ENCODE measurements at places on chromosomes 1 and 21.

- no peak for DNase-seq
Observed at GRCh38 chr1:48216313-48216712, 6.2 kb upstream of the SLC5A9 start.

GRCh38 chr1:98931128-98931835 lies 73.4 kb downstream of the PLPPR5 start:
- DNase-seq = no peak

DNA sequence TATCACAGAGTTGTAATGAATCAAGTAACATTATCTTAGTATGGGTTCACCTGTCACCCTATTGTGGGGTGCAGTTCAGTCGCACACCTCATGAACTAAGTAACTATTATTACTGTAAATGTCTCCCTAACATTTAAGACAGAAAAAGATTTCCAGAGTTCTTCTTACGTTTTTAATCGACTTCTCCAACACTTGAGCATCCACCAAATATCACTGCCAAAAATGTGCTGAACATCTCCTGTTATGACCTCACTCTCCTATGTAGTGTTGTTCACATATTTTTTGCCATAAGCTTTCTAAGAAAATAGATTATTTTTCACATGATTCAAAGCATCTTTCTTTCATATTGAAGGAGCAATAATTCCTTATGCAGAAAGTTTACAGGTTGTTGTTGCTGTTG lies 1.3 kb downstream of the TTLL7 start:
- no peak for DNase-seq

DNA sequence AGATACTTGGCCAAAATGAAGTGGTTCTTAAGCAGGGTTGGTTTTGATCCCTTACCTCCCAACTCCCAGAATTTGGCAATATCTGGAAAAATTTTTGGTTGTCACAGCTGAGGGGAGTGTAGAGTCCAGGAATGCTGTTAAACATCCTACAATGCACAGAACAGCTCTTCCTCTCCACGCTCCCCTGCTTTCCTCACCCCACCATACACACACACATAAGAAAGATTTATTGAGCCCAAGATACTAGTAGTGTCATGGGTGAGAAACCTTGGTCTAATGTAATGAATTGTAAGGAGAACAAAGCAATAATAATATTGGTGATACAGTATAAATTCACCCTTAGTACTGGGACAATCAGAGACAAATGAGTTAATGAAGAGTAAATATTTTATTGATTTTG lies 47.8 kb downstream of the ASB17 start:
- no peak for DNase-seq

DNA sequence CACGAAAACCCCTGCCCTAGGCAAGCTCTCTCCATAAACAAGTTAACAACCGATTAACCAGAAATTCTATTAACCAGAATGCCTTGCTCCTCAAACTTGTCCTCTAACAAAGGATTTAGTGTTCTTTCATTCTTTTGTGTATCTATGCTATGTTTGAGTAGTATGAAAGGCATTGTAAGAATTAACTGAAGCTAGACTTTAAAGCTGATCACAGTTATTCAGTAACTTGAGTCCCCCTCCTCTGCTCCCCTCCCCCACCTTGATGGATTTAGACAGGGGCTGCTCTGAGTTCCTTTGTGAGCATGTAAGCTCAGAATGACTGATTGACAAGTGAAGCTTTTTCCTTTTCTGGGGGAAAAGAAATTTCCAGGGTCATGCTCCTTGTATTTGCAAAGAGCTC lies 257.6 kb downstream of the TTLL7 start:
- DNase-seq = no peak

- no peak for DNase-seq
Observed at GRCh38 chr1:214801191-214801590, 198.2 kb downstream of the CENPF start.

- DNase-seq = no peak
Observed at GRCh38 chr1:3271866-3272265, 182.6 kb upstream of the ARHGEF16 start.

DNA sequence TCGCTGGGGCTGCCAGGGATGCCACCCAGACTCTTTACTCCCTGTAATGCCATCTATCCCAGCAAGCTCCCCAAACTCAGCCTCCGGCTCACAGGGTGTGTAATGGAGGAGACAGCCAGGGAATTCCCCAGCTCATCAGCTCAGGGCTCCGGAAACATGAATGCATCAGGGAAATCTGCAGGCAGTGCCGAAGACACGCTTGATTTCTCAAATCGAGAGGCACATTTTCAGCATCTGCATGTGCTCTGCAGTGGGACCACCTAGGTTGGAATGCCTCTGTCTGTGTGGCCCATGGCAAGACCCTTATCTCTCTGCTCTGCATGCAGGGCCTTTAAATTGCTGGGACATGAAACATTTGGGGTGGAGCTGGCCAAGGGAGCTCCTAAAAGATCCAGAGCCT lies 170.1 kb downstream of the TRABD2B start:
- no peak for DNase-seq

- DNase-seq = no peak
Observed at GRCh38 chr1:212607913-212608391, 609 bp upstream of the ATF3 start.

- DNase-seq = no peak
Observed at GRCh38 chr1:157993147-157993917, at the start of gene KIRREL1. TSS of gene KIRREL1 (plus strand) at chr1:157993645. CDS start at chr1:157993677, 32 bp downstream.

- DNase-seq = no peak
Observed at GRCh38 chr1:35882586-35882944, 444 bp upstream of the AGO1 start.

GRCh38 chr1:112673592-112674439 lies 643 bp upstream of the MOV10 start:
- DNase-seq = no peak

- no peak for DNase-seq
Observed at GRCh38 chr1:174022976-174023277, 770 bp upstream of the RC3H1 start.

DNA sequence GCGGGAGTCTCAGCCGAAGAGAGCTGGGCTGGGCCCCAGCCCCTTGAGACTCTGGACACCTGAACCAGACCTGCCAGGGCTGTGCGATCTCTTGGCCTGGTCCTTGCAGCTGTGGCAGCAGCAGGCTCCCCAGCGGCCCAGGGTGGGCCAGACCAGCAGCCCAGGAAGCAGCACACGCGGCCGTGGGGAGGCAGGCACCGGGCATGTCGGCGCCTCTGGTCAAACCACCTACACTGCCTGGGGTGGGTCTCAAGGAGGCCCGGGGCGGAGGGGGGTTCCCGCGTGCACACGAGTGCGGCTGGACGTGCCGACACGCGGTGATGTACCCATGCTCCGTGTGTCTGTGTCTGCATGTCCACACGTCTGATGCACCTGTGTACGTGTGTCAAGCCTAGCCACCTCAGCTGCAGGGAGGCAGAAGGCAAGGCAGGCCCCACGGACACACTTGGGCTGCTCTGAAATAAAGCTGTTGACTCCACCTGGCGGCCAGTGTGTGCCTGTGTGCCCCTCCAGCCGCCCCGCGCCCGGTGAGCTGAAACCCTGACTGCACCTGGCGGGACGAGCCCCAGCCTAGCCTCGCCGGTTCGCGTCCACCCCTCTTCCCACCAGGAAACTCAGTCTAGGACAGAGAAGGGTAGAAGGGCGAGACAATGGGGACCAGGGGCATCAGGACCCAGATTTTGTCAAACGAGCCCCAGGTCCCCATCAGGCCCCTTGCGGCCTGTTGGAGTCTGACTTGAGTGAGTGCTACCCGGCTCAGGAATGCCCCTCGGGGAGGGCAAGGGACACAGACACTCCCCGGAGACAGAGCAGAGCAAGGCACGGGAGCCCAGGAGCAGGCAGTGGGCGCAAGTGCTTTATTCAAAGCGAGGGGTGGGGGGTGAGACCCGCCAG lies 11.6 kb downstream of the SCNN1D start:
- DNase-seq = peak; percentile 74

DNA sequence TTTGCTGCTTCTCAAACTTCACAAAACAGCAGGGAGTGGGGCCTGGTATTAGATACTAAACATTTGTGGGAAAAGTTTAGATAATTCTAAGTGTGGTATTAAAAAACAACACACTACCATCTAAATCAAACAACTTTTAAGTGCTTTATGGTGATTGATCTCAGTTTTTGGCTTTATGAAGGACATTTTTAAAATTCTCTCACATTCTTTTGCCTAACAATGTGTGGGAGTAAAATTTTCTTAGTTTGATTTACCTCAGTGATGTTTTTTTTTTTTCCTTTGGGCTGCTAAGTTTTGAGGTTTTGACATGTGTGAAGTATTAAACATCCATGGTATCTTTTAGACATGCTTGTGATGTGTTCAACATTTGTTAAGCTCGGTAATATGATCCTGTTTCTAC lies 116.2 kb downstream of the DISP1 start:
- DNase-seq = no peak

DNA sequence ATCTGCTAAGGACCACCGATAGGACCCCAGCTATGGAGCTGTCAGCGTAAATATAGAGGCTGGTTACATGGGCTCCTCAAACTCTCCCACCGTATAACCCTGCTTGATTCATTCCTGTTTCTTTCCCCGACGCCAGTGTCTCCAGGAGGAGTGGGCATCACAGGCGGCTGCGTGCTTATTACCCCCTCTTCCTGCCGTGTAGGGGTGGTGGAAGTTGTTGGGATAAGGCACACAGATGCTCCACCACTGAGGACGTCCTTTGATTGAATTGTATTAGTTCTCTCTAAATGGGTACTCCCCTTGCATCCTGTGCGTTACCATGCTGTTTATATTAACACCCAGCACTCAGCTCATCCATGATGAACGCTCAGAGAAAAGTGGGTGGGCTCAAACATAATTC lies 104.6 kb downstream of the ZBTB18 start:
- no peak for DNase-seq

- no peak for DNase-seq
Observed at GRCh38 chr1:3930301-3931006, 30.4 kb upstream of the C1orf174 start.

GRCh38 chr1:75293270-75293669 lies 159.1 kb downstream of the LHX8 start:
- DNase-seq = no peak

DNA sequence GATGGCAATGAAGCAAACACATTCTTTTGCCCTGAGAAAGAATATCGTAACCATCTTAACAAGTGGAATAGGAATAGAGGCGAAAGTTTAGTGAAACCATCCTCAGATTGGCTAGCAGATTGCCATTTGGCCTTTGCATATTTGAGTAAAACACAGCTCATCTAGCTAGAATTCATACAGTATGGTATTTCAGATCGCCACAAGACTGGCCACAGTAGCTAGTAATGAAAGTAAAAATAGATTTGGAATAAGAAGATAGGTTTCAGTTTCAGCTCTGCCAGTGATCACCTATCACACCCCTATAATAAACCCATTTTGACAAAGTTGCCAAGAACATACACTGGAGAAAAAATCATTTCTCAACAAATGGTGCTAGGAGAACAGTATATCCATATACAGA lies 294.9 kb downstream of the LRRIQ3 start:
- DNase-seq = no peak

DNA sequence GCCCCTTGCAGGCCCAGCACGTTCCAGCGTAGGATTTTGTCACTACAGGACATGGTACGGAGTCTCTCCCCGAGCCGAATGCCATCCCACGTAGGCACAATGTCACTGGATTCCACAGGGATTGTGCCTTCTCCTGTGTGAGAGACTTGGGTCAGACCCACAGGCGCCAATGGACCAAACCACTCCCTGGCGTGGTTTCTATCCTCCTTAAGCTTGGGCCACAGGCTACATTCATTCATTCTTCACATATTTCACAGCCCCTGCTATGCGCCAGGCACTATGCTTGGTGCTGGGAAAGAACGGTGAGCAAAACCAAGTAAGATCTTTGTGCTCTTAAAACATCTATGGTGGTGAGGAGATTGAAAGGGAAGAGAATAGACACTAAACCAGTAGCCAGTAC lies 18.7 kb downstream of the CHRNB2 start:
- DNase-seq = no peak

- DNase-seq = peak; percentile 87
Observed at GRCh38 chr1:91165033-91165654, 143.3 kb upstream of the ZNF644 start.

Measured in activated T-cell treated with anti-CD3 and anti-CD28 coated beads, Interleukin-2, amount 50 U/mL, for 48 hours (primary cell).